Head of caudate nucleus (tissue), 42 donors: ENCODE measurements at places on chromosomes 6 and 20.

GRCh38 chr20:49886571-49887213, 28.6 kb downstream of the SPATA2 start:
- no peak for DNase-seq

GRCh38 chr6:33213989-33214335, 5.7 kb downstream of the RING1 start:
- no peak for DNase-seq

DNA sequence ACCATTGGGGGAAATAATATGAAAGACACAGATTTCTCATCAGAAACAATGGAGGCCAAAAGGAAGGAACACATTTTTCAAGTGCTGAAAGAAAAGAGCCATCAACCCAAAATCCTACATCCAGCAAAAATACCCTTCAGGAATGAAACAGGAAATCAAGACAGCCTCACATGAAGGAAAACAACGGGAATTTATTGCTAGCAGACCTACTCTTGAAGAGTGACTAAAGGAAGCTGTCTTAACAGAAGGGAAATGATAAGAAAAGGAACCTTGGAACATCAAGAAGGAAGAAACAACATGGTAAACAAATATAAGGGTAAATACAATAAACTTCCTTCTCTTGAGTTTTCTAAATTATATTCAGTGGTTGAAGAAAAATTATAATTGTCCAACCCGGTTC, 44.2 kb downstream of the RNF24 start:
- DNase-seq, result no peak

GRCh38 chr6:47741807-47742206, 40.0 kb upstream of the OPN5 start:
- peak; percentile 79 for DNase-seq

- no peak for DNase-seq
Measured at GRCh38 chr6:35063701-35064280, 77.3 kb downstream of the TCP11 start.

- DNase-seq, result no peak
Measured at GRCh38 chr20:37898233-37899104, 4.5 kb upstream of the VSTM2L start.

DNA sequence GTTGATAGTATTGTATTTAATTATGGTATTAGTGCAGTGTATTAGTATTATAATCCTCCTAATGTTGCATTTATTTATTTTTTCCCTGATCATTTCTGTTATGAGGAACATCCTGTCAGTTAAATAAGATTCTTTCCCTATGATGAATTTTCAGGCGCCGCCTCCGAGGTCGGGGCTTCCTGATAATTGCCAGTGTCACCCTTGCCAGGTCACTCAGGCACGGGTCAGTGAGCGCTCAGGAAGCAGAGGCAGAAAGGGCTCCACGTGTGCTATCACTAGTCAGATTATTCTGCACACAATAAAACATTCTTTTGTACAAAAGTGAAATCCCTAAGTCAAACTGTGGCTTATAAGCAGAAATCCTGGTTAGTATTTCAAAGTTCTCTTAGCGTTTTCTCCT, 64.8 kb downstream of the TSHZ2 start:
- no peak for DNase-seq

DNA sequence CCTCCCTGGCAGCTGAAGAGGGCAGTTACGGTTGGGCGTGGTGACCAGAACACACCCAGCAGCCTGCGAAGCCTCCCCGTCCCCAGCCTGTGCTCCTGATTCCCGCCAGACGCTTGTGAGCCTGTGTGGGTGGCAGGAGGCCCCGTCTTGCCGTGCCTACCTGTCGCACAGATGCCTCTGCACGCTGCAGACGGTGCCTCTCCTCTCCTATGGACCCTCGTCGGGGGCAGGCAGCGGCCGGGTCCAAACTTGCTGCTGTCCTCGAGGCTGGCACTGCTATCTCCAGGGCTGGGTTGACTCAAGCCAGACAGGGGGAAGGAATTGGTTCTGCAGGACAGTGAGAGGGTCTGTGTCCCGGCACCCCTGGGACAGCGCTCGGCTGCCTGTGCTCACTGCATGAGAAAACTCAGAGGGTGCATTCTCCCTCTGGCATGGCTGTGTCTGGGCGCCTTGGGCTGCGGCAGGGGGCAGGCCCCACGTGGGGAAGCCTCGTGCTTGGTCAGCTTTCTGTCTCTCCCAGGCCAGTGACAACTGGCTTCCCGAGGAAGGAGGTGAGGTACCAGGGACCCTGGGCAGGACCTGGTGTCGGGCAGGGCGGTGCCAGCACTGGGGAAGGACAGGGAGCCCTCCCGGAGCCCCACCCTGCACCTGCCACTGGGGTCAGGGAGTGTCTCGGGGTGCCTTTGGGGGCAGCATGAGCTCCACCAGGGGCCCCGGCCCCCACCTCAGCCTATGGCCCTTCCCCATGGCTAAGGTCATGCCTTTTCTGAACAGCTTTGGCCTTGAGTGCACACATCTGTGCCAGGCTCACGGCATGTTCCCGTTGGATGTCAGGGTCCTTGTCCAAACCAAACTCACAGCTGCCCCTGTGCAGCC, 127.5 kb downstream of the TAF4 start:
- DNase-seq, result no peak
